ENCODE measurements at places on chromosomes 13 and 19.

DNA sequence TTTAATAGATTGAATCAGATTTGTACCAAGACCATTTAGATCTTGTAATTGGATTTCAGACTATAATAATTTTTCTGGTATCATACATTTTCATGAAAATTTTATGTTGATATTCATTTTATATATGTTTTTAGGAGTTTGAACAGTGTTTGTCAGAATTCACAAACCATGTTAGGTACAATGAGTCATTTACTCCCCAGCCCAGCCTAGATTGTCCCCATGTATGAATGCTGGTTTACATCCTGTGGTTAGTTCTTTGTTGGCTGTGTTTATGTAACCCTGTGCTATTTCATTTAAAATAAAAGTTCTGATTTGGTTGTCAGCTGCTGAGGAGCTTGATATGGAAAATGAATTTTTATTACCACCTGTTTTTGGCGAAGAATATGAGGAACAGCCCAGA, 96.7 kb downstream of the GJA3 start:
- no peak for DNase-seq

DNA sequence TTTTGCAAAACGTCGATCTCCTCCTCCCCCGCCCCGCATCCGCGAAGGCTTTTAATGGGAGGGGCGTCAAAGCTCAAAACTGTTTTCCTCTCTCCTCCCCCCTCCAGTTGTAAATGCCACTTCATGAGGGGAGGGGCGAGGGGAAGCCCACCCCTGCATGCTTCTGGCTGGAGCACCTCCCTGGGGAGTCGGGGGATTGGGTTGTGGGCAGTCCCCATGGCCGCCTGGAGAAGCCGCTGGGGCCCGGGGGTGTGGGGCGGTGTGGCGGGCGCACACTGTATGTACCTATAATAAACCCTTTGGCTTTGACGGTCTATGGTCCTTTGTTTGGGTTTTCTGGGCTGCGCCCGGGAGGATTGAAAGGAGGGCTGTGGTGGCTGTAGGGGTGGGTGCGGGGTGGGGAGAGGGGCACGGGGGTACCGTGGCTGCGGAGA, 505 bp upstream of the SHKBP1 start:
- no peak for DNase-seq

GRCh38 chr13:41580345-41580744, 123.0 kb downstream of the RGCC start:
- no peak for DNase-seq

DNA sequence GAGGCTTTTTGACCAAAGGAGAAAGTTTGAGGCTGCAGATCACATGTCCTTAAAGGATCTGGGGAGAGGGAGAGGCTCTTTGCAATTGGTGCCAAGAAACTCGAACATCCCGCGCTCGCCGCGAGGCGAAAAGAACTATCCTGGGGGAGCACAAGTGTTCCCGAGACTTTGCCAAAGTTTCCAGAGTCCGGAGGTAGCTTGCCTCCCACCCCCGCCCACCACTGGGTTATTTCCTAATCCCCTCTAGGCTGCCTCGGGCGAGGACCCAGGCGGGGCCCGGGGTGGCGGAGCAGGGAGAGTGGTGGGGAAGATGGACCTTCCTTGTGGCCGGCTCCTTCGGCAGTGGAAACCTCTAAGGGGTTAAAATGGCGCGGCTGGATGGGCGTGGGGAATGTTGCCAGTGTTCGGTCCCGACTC, 114.5 kb downstream of the KCNRG start:
- DNase-seq: no peak

- DNase-seq: no peak
Observed at GRCh38 chr13:103063376-103063775, 2.8 kb downstream of the SLC10A2 start.

DNA sequence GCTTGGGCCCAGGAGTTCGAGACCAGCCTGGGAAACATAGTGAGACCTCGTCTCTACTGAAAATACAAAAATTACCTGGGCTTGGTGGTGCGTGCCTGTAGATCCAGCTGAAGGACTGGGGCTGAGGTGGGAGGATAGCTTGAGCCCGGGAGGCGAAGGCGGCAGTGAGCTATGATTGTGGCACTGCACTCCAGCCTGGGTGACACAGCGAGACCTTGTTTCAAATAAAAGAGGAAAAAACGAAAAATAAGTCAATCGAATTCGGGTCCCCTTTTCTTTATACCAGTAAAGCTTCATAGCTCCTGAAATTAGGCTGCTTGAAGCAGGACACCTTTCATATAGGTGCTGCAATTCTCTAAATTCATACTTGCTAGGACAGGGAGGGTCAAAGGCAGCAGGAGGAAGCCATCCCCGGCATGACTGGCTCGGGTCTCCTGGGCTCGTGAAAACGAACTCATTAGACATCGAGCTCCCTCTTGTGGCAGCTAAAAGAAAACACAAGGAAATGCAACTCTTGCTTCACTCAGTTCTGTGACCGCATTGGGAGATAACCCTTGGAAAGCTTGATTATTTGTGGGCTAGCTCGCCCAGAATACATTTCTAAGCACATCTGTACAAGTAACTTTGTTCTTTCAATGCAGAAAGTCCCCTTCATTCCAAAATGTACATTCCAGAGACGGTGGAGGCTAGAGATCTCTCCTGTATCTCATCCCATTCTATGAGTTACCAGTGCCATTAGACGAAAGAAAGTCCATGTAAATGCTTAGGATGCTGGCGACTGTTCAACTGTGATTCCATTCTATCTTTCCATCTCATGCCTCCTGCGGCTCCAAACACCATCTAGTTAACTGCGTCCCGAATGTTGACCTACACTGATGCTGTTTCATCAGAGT, 16.8 kb downstream of the FPR2 start:
- DNase-seq: peak; percentile 25

DNA sequence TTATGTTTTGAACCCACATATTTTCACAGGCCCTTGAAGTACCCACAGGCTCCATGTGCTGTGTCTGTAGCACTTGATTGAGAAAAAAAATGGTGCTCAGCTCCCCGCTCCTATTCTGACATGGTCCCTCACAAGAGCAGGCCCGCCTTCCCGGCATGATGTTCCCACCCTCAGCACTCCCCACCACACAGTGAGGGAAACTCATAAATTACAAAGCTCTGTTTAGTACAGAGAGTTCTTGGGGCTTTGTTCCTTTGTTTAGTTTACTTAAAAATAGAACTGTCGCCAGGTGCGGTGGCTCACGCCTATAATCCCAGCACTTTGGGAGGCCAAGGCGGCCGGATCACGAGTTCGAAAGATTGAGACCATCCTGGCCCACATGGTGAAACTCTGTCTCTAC, 25.9 kb upstream of the ABCC4 start:
- no peak for DNase-seq

DNA sequence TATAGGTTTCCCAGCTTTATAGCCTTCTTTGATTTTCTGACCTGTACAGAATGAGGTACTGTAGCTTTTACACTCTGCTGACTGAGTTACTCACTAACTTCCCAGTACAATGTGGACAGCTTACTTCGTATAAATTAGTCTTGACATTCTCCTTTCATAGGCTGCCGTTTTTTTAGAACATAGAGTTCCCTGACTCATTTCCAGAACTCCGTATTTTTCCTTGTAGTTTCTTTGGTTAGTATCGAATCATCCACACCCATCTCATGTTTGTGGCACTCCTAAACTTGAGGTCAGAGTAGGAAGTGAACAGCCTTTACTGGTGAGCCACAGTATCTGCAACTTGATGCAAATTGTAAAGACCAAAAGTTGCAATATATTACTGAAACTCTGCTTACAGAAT, 303.9 kb downstream of the SLITRK5 start:
- DNase-seq: no peak

- no peak for DNase-seq
Observed at GRCh38 chr19:54257116-54257480, at the start of gene LILRB5. Gene LILRB5 (minus strand): TSS chr19:54257273. CDS start chr19:54257193, 80 bp downstream.

- DNase-seq: no peak
Observed at GRCh38 chr13:81133066-81133465, 792.1 kb upstream of the SPRY2 start.

- no peak for DNase-seq
Observed at GRCh38 chr13:36157480-36157879, 26.3 kb upstream of the DCLK1 start.

GRCh38 chr13:109870696-109871370, 84.5 kb upstream of the IRS2 start:
- DNase-seq: no peak

DNA sequence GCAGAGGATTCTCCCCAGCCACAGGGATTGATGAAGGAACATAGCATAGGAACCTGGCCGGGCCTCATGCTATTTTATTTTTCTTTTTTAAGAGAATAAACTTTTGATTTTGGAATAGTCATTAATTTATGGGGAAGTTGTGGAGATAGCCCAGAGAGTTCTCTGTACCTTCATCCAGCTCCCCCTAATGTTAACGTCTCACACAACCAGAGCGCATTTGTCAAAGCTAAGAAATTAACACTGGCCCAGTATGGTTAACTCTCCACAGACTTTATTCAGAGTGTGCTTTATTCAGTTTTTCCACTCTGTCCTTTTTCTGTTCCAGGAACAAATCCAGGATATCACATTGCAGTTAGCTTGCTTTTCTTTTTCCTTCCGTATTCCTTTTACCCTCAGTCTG, 59.4 kb downstream of the RGCC start:
- no peak for DNase-seq

GRCh38 chr13:102233566-102234208, 168.2 kb downstream of the FGF14 start:
- no peak for DNase-seq

- no peak for DNase-seq
Observed at GRCh38 chr13:98629055-98629454, 52.1 kb upstream of the STK24 start.

DNA sequence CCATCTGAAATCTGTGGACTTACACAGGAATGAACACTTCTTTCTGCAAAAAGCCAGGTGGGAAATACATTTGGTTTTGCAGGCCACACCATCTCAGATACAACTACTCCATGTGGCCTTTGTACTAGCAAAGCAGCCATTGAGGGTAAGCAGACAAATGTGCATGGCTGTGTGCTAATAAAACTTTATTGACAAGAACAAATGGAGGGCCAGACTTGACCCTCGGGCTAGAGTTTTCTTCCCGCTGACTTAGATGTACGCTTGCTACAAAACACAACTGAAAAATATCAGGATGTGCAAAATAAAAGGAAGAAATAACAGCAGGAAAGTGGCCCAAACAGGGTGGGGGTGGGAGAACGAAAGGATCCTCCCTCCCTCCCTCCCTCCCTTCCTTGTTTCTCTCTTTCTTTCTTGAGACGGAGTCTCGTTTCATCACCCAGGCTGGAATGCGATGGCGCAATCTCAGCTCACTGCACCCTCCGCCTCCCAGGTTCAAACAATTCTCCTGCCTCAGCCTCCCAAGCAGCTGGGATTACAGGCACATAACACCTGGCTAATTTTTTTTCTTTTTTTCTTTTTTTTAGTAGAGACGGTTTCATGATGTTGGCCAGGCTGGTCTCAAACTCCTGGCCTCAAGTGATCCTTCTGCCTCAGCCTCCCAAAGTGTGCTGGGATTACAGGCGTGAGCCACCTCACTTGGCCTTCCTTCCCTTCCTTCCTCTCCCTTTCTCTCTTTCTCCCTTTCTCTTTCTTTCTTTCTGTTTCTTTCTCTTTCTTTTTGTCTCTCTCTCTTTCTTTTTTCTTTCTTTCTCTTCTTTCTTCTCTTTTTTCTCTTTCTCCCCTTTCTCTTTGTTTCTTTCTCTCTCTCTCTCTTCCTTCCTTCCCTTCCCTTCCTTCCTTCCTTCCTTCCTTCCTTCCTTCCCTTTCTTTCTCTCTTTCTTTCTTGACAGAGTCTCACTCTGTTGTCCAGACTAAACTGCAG, 29.3 kb downstream of the CCL25 start:
- DNase-seq: no peak

- DNase-seq: no peak
Observed at GRCh38 chr13:38483623-38484022, 134.0 kb downstream of the UFM1 start.

DNA sequence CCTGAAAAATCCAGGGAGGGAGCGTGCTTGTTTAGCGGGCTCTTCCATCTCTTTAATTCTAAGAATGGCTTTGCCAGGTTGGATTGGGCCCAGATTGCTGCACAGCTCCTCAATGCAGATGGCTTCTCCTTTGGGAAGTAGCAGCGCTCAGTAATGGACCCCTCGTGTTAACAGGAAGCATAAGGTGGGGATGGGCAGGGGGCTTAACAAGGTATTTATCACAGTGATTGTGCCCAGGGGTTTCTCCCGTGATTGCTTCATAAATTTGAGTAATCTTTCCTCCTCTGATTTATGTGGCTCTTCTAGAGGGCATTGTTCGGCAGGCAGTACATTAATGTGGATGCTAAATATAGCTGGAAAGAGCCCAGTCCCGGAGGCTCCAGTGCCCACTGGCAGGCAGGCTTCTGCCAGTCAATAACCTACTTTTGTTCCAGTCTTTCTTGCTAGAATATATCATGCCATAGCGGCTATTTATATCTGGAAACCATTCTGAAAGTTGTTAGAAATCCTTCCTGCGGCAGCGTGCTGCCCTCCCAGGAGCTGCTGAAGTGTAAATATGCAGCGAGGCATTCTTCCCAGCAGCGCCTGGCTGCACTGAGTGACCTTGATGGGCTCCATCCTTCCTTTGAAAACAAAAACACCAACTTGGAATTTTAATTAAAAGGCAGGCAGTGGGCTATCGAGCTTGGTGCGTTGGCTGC, 65.0 kb downstream of the FGF9 start:
- DNase-seq: no peak

DNA sequence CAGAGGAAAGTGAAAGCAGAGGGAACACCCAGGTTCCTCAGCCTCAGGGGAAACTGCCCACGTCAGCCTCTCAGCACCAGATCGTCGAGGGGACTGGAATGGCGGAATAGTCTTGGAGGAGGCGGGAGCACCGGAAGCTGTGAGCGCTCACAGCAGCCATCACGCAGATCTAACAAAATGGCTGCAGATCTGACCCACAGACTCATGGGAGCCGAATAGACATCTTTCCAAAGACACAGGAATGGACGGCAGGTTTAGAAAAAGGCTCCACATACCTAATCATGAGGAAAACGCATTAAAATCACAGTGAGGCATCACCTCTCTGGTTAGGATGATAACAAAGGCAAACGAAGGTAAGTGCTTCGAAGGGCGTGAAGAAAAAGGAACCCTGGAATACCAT, 11.8 kb upstream of the LILRA2 start:
- DNase-seq: no peak

- DNase-seq: no peak
Observed at GRCh38 chr13:33751151-33751550, 66.8 kb upstream of the RFC3 start.

All from GM12892 (cell line).